ENCODE measurements at places on chromosomes 5 and 9. TPM values are rescaled to one million over a fixed set of nuclear protein-coding genes. Genes with fewer than 3 reads are reported as not detected.

TDRD7 gene
- 5.5 TPM for total RNA-seq

DPP7 gene
- total RNA-seq: 318 TPM

CER1 gene
- not detected for total RNA-seq

TBCA gene
- total RNA-seq: 260 TPM

PKD2L2 gene
- total RNA-seq: not detected

ATG10 gene
- total RNA-seq: 8.9 TPM

SLC26A2 gene
- total RNA-seq: 8.0 TPM

TTC39B gene
- total RNA-seq: 8.9 TPM

FCHO2 gene
- 1.6 TPM for total RNA-seq

SLC36A3 gene
- not detected for total RNA-seq

LHX3 gene
- total RNA-seq: not detected

PCDHGA2 gene
- total RNA-seq: 0.11 TPM

HSPB3 gene
- total RNA-seq: not detected

CLTA gene
- 161 TPM for total RNA-seq

RASGRF2 gene
- 19.4 TPM for total RNA-seq

- H3K4me3 ChIP-seq: no peak overlapping the region
Observed at GRCh38 chr9:94245651-94246050, 13.4 kb upstream of the ZNF169 start.

DNA sequence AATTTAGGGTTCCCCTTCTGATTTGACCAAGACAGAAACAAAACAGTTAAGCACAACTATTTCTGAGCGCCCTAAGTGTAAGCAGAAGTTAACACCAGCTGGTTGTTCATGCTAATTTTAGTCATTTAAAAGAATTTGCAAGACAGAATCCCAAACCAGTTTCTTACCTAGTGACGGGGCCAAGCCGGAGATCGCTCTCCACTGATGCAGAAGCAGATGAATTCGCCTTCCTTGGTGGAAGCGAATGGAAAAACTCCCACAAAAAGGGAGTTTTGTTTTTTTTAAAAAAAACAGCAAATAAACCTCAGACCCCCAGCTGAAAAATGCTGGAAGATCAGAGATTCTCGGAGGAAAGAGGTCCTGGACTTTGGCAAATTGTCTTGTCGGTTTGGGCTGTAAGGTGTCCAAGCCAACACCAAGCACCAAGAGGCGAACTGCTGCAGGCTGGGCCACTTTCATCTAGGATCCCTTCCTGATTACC lies 47.4 kb upstream of the GLDC start:
- DNase-seq: no peak
- no peak overlapping the region for H3K27ac ChIP-seq
- no peaks in the 10 kb centered on the region for H3K27me3 ChIP-seq
- H3K4me1 ChIP-seq: no peaks in the 10 kb centered on the region

DNA sequence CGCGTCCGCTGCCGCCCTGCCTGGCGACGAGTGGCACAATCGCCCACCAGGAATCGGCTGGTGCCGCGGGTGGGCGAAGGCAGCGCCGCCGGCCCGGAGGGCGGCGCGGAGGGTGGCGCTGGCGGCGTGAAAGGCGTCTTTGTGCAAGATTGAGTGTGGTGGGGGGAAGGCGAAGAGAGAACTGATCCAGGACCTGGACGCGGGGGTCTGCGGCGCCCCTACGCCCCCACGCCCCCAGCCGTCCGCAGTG lies 4.6 kb upstream of the RGMB start:
- H3K4me3 ChIP-seq: peak overlapping the region; percentile 54
- peaks cover 38% of the 10 kb centered on the region for H3K4me1 ChIP-seq
- H3K36me3 ChIP-seq: no peaks in the 10 kb centered on the region
- H3K27ac ChIP-seq: no peak overlapping the region
- peaks cover 68% of the 10 kb centered on the region for H3K27me3 ChIP-seq

- no peaks in the 10 kb centered on the region for H3K4me1 ChIP-seq
- no peak overlapping the region for H3K4me3 ChIP-seq
- DNase-seq: no peak
- H3K27ac ChIP-seq: no peak overlapping the region
- no peaks in the 10 kb centered on the region for H3K36me3 ChIP-seq
- no peaks in the 10 kb centered on the region for H3K27me3 ChIP-seq
Observed at GRCh38 chr9:30977965-30978364, 1406.5 kb upstream of the ACO1 start.

DNA sequence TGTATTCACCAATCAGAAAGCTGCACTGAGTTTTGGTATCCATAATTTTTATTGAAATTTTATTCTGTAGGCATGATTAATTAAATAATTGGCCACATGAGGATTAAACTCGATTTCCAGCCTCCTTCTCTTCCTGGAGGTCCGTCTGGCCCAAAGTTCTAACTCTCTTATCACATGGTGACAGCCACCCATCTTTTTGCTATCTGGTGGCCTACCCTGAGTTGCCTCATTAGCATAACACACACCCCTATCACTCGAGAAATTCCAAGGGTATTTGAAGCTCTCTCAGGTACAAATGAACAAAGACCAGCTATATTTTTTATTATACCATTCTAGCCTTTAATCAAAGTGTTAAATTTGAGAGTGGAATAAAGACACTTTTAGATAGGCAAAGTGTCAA lies 57.7 kb downstream of the APC start:
- H3K4me1 ChIP-seq: peaks cover 4% of the 10 kb centered on the region
- no peaks in the 10 kb centered on the region for H3K27me3 ChIP-seq
- H3K36me3 ChIP-seq: peaks cover 31% of the 10 kb centered on the region
- no peak overlapping the region for H3K27ac ChIP-seq
- DNase-seq: no peak

- H3K36me3 ChIP-seq: no peaks in the 10 kb centered on the region
- no peak for DNase-seq
- peak overlapping the region; percentile 56 for H3K4me3 ChIP-seq
Observed at GRCh38 chr5:122077366-122078115, 518 bp downstream of the LOX start.

GRCh38 chr5:12292610-12293204 lies 388.5 kb upstream of the CTNND2 start:
- H3K27me3 ChIP-seq: no peaks in the 10 kb centered on the region
- no peaks in the 10 kb centered on the region for H3K4me1 ChIP-seq
- no peak overlapping the region for H3K27ac ChIP-seq
- H3K36me3 ChIP-seq: no peaks in the 10 kb centered on the region
- DNase-seq: no peak

GRCh38 chr5:149852641-149853330 lies 91.8 kb downstream of the PDE6A start:
- no peaks in the 10 kb centered on the region for H3K4me1 ChIP-seq
- no peak for DNase-seq
- H3K27me3 ChIP-seq: no peaks in the 10 kb centered on the region
- peaks cover 3% of the 10 kb centered on the region for H3K36me3 ChIP-seq
- H3K27ac ChIP-seq: no peak overlapping the region

DNA sequence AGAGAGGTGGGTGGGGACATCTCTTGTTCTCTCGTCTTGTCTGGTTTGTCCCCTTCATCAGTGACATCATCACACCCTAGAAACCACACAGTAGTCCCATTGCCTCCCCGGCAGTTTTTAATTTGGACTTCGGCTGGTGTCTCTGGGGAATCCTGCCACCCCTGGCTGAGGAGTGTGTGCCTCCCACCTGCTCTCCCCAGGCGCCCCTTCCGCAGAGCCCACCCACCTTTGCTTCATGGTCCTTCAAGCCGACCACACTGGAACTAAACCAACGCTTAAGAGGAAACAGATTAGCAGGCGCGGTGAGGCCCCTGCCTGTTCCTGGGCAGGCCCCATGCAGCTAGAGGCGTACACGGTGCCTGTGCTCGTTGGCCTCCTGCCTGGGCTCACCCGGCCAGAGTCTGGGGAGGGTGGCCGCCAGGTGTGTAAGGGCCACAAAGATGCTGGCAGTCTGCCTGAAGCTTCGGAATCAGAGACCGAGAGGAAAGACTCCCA lies 107.6 kb upstream of the SPRY4 start:
- H3K4me1 ChIP-seq: peaks cover 29% of the 10 kb centered on the region
- peak; percentile 23 for DNase-seq
- H3K27ac ChIP-seq: peak overlapping the region; percentile 80
- H3K27me3 ChIP-seq: no peaks in the 10 kb centered on the region

GRCh38 chr9:5500441-5501235 lies 9.7 kb upstream of the PDCD1LG2 start:
- no peak overlapping the region for H3K4me3 ChIP-seq
- no peak for DNase-seq
- no peaks in the 10 kb centered on the region for H3K27me3 ChIP-seq
- peaks cover 13% of the 10 kb centered on the region for H3K36me3 ChIP-seq
- peaks cover 7% of the 10 kb centered on the region for H3K4me1 ChIP-seq
- no peak overlapping the region for H3K27ac ChIP-seq

DNA sequence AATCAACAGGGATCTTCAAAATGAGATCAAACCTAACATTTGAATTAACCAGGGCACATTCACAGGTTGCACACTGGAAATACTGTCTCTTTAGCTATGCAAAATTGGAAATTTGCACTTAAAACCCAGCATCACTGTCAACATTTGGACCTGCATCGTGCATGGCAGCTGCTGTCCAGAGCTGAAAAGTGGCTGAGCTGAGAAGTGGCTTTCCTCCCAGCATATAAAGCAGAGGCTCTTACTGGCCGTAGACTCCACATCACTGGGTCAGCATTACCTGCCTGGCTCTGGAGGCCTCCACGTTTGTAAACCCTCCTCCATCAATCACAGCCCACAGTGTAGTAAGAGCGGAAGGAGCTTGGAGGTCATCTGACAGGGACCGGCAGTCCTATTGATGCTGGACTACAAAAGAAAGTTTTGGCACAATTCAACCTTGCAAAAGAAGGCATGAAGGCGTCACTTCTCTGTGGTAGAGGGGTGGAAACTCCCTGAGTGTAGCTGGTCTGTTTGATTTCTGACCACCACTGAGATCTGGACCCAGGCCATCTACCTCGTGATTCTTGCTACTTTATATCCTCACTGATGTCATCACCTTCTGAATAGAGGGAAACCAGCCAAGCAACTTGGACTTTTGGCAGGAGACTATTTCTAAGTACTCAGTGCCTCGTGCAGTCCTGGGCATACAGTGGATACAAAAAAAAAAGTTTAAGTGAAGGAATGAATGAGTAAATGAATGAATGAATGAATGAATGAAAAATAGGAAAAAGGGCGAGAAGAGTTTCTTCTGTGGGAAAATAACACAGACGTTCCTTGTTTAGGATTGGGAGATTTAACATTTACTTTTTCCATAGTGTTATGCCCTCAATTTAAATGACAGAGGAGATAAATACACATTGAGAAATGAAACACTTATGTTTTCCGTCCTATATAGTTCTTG lies 14.8 kb downstream of the RASEF start:
- H3K27ac ChIP-seq: no peak overlapping the region
- H3K4me3 ChIP-seq: no peak overlapping the region
- no peaks in the 10 kb centered on the region for H3K4me1 ChIP-seq
- H3K36me3 ChIP-seq: no peaks in the 10 kb centered on the region
- H3K27me3 ChIP-seq: no peaks in the 10 kb centered on the region

DNA sequence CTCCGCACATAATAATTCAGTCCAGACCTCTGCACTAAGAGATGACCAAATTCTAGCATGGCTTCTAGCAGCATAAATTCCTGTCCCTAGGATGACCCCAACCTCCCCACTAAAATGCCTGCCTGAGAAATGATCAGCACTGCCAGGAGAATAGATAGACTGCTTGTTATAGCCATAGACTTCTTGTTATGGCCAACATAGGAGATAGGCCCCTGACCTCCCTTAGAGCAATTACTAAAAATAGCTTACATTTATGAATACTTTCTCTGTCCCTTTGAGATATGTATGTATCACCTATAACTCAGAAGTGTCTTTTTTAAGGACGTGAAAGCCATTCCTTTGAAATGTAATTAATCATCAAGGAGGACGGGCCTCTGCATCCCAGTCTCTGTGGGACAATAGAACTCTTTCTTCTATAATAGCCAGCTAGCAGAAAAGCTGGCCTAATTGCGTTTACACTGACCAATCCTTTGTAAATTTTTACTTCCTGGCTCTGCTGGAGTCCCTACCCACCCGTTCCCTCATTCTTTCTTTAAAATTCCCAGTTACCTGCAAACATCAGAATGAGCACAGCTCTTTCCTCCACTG lies 1002.7 kb downstream of the CDH18 start:
- no peaks in the 10 kb centered on the region for H3K36me3 ChIP-seq
- no peaks in the 10 kb centered on the region for H3K4me1 ChIP-seq
- no peak overlapping the region for H3K4me3 ChIP-seq
- no peak overlapping the region for H3K27ac ChIP-seq

DNA sequence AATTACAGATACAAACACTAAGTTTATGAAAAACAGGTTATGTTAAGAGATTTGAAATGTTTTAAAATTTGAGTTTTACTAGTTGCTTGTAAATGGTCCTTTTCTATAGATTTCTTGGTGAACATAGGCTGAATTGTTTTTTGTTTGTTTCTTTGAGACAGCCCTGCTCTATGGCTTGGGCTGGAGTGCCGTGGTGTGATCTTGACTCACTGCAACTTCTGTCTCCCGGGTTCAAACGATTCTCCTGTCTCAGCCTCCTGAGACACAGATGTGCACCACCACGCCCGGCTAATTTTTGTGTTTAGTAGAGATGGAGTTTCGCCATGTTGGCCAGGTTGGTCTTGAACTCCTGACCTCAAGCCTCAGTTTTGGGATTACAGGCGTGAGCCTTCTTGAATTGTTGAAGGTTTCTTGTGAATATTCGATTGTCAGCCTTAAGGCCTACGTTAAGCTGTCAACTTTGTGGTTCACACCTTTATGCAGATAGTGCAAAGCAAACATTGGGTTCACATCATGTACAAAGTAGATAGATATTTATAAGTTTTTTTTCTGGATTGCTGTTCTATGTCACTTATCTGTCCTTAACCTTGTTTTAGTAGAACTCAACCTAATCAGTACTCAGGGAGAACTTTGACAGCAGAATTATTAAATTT lies 26.2 kb downstream of the UHRF2 start:
- no peaks in the 10 kb centered on the region for H3K27me3 ChIP-seq
- H3K4me1 ChIP-seq: peaks cover 41% of the 10 kb centered on the region
- peaks cover 66% of the 10 kb centered on the region for H3K36me3 ChIP-seq
- peak overlapping the region; percentile 28 for H3K27ac ChIP-seq

GRCh38 chr5:175698401-175699115 lies 40.7 kb downstream of the HRH2 start:
- no peak overlapping the region for H3K4me3 ChIP-seq
- H3K27ac ChIP-seq: no peak overlapping the region
- no peak for DNase-seq
- no peaks in the 10 kb centered on the region for H3K27me3 ChIP-seq

GRCh38 chr5:83919071-83920041 lies 198.7 kb upstream of the HAPLN1 start:
- no peaks in the 10 kb centered on the region for H3K4me1 ChIP-seq
- H3K27ac ChIP-seq: no peak overlapping the region

- no peak for DNase-seq
- no peaks in the 10 kb centered on the region for H3K36me3 ChIP-seq
- H3K27me3 ChIP-seq: no peaks in the 10 kb centered on the region
- no peak overlapping the region for H3K27ac ChIP-seq
- H3K4me3 ChIP-seq: no peak overlapping the region
- no peaks in the 10 kb centered on the region for H3K4me1 ChIP-seq
Observed at GRCh38 chr5:155193483-155194107, 180.0 kb downstream of the KIF4B start.
